ENCODE measurements at places on chromosomes 1 and 21.

DNA sequence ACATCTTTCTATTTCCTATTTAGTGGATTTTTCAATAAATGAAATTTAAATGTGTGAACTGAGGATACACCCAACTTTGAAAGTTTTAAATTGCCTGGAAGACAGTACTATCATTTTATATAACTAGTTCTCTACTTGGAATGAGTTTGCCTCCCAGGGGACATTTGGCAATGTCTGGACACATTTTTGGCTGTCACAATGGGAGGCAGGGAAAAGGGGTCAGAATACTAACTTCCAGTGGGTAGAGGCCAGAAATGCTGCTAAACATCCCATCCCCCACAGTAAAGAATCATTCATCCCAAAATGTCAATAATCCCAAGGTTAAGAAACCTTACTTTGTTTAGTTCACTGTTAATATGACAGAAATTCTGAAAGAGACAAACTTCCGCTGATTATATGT is 13.2 kb upstream of the NRAS start:
- no peak for DNase-seq

GRCh38 chr1:220680085-220680687 is 10.0 kb upstream of the C1orf115 start:
- no peak for DNase-seq

GRCh38 chr1:62588000-62588399 is 9.3 kb upstream of the ANGPTL3 start:
- DNase-seq = no peak

- DNase-seq = no peak
Observed at GRCh38 chr1:50278961-50279360, 144.3 kb downstream of the DMRTA2 start.

DNA sequence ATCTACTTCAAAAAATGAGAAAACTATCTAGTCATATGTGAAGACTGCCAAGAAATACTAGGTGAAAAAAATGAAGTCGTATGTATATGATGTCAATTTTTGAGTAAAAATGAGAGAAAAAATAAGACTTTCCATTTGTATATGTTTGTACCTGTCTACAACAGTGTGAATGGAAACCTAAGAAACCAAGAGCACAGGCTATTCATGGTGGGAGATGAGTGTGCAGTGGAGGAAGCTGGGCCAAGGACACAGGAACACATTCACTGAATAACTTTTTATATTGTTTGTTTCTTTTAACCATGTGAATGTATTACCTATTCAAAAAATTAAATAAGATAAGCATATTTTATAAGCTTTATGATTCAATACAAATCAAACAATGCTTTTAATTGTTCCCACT is 67.0 kb downstream of the ERO1B start:
- no peak for DNase-seq

GRCh38 chr1:170592591-170593111 is 60.7 kb downstream of the GORAB start:
- no peak for DNase-seq

DNA sequence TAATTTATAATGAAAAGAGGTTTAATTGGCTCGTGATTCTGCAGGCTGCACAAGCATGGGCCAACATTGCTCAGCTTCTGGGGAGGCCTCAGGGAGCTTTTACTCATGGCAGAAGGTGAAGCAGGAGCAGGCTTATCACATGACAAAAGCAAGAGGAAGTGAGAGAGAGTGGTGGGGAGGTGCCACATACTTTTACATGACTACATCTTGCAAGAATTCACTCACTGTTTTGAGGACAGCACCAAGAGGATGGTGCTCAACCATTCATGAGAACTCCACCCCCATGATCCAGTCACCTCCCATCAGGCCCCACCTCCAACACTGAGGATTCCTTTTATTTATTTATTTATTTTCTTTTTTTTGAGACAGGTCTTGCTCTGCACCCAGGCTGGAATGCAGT is 5.5 kb upstream of the PLEKHM2 start:
- no peak for DNase-seq

DNA sequence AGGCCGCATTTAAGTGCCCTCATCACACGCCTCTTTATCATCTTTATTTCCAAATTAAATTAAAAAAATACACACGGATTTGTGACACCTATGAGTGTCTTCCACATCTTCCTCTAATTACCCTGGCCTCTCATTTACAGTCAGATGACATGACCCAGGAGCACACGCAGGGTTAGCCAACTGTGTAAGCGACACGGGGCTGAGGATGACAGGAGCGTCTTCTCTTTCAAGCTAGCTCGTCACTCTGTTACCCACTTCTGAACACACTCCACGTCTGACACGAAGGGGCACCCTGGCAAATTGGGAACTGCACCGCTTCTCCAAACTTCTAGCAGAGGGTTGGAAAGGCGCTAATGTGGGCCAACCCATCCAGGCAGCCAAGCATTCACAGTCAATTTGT is 112.1 kb downstream of the SMYD2 start:
- no peak for DNase-seq

DNA sequence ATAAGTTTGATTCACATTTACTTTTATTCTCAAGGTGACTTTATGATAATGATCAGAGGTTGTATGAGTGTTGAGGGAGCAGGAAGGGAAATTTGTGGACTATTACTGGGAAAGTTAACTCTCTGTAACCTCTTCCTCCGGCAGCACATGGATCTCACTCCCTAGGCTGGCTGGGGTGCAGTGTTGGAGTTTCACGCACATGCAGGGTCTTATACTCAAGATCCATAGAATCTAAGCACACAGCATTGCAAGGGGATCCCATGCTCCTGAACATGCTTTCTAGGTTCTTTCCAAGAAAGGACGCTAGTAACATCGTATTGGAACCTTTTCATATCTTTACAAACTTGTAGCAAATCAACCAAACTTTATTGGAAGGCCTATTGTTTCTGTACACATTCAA is 757.6 kb upstream of the TPTE start:
- DNase-seq = no peak

- DNase-seq = no peak
Observed at GRCh38 chr1:246295968-246296367, 211.1 kb downstream of the SMYD3 start.

GRCh38 chr1:61477301-61477700 is 247.6 kb downstream of the TM2D1 start:
- no peak for DNase-seq

GRCh38 chr1:161185282-161185682 is 8.0 kb upstream of the B4GALT3 start:
- peak; percentile 83 for DNase-seq

- no peak for DNase-seq
Observed at GRCh38 chr1:165697491-165697880, 876 bp downstream of the ALDH9A1 start.

- DNase-seq = no peak
Observed at GRCh38 chr1:239816081-239816782, 275.5 kb upstream of the FMN2 start.

DNA sequence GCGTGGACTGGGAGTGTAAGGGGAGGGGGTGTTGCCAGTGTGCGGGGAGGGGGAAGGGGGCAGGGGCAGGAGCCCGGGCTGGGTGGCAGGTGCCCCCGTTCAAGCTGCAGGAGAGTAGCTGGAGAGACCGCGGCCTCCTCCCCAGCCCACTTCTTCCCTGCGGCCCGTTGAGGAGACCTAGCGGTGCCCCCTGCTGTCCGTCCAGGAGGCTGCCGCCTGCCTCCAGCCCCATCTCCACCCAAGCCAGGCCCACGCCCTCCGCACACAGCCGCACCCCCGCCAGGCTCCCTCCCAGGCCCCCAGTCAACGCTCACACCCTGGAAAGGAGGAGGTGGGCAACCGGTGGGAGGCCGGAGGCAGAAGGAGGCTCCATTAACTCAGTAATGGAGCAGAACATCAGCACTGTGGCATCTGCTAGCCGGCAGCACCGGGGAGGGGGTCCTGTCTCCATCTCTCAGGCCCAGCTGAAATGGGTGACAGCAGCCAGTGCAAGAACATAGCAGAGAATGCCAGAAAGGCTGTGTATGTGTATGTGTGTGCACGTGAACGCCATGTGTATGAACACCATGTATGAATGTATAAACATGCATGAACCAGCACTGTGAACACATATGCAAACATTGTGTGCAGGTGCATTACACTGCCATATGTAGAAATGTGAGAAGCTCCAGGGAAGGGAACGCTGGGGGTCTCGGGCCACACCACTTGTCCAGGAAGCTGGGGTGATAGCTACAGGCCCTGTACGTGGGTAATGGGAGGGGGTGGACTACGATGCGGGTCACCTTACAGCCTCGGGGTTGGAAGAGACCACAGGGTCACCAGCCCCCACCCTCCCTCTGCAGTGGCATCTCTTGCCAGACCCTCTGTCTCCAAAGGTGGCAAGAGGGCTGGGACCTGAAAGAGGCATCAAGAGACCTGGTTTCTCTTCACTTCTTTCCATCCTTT is 84.6 kb downstream of the SYT2 start:
- DNase-seq = peak; percentile 68

DNA sequence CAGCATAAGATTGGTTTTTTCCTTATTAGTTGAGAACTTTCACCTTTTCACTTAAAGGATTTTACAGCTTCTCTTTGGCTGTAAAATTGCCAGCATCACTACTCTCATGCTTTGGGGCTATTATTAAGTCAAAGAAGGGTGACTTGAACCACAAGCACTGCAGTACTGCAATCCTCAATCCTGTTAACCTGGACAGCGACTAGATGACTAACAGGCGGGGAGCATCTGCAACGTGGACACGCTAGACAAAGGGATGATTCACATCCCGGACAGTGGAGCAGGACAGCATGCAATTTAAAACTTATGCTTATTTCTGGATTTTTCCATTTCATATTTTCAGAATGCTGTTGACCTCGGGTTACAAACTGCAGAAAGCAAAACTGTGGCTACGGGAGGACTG is 8.1 kb downstream of the ARV1 start:
- no peak for DNase-seq

GRCh38 chr1:155962599-155963211 is 15.6 kb downstream of the ARHGEF2 start:
- no peak for DNase-seq

- DNase-seq = no peak
Observed at GRCh38 chr1:168000656-168001055, 63.8 kb upstream of the MPC2 start.

GRCh38 chr1:187759825-187760333 is 931.1 kb downstream of the PLA2G4A start:
- no peak for DNase-seq

- DNase-seq = peak; percentile 59
Observed at GRCh38 chr1:222095606-222096475, 354.0 kb upstream of the DUSP10 start.

DNA sequence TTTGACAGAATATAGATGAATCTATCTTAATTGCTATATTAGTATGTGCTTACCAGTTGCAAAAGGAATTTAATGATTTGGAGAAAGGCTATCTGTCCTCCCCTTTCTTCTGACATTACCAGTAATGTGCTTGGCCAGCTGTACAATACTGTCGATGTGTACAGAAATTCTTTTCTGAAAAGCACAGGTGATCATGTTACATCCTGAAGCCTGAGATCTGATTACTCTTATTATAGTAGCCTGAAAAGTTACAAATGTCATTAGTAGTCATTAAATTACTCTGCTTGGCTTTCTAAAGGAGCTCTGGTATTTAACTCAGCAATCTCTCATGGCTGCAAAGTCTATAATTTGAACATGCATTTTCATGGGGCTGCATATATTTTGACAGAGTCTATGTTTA is 209.8 kb downstream of the PTPRC start:
- no peak for DNase-seq

DNA sequence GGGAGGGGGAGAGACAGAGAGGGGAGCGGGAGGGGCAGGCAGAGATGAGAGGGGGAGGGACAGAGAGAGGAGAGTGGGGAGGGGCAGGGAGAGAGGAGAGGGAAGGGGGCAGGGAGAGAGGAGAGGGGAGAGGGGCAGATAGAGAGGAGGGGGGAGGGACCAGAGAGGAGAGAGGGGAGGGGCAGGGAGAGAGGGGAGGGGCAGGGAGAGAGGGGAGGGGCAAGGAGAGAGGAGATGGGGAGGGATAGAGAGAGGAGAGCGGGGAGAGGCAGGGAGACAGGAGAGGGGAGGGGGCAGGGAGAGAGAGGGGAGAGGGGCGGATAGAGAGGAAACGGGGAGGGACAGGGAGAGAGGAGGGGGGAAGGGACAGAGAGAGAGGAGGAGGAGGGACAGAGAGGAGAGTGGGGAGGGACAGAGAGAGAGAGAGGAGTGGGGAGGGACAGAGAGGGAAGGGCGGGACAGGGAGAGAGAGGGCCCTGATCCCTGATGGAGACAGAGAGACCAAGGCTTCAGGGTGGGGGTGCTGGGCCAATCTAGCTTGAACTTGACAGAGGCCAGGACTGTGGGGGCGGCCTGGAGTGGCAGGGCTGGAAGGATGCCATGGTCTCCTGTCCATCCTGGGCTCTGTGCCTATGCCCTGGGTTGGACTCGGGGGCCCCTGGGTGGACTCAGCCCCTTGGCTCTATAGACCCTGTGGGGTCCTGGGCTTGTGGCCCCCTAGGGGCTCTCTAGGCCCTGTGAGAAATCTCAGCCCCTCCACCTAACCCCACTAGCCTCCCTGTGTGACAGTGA is 43.6 kb downstream of the DMRTB1 start:
- peak; percentile 17 for DNase-seq

DNA sequence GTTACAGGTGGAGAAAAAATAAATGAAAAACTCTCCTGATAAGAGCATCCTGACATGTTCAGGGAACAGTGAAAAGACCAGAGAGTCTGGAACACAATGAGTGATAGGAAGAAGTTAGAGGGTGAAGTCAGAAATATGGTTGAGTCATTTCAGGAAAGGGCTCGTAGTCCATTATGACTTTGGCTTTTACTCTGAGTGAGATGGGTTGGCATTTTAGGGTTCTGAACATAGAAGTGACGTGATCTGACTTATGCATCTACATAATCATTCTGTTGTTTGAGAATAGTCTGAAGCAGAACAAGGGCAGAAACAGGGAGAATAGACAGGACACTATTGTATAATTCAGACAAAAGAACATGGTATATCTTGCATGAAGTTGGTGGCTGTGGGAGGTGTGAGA is 5.8 kb downstream of the HMCN1 start:
- no peak for DNase-seq

DNA sequence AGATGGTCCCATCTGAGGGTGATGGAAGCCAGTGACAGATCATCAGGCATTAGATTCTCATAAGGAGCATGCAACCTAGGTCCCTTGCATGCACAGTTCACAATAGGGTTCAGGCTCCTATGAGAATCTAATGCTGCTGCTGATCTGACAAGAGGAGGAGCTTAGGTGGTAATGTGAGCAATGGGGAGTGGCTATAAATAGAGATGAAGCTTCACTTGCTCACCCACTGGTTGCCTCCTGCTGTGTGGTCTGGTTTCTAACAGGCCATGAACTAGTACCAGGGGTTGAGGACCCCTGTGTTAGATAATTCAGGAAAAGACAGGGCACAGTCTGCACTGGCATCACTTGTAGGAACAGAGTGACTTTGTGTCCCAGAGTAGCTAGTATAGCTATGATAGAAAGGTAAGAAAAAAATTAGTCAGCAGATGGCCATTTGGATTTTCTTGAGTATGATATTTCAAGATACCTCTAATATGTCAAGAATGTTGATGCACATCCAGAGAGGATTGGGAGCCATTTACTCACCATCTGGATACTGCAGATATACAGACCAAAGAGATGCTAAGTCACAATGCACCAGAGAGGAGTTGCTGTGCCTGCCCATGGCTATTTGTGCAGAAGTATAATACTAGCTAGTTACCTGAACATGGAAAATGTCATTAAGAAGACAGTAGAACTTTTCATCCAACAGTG is 53.6 kb downstream of the ADCY10 start:
- DNase-seq = no peak

Data from DND-41 (cell line).